Endodermal cell (in vitro differentiated cells): ENCODE measurements at places on chromosomes 3 and 15. TPM values are rescaled to one million over a fixed set of nuclear protein-coding genes. Genes with fewer than 3 reads are reported as not detected.

- H3K4me3 ChIP-seq = no peak overlapping the region
- peak overlapping the region; percentile 45 for H3K27ac ChIP-seq
- DNase-seq = no peak
- H3K36me3 ChIP-seq = no peaks in the 10 kb centered on the region
Measured at GRCh38 chr3:61682671-61683548, 121.5 kb downstream of the PTPRG start.

The RTP4 gene
- not detected in 2 replicates for total RNA-seq

The CFAP100 gene
- total RNA-seq = 0.66 and 0.70 TPM in 2 replicates

- peak overlapping the region; percentile 24 for H3K27ac ChIP-seq
- no peak for DNase-seq
- no peak overlapping the region for H3K4me3 ChIP-seq
- H3K27me3 ChIP-seq = no peaks in the 10 kb centered on the region
- no peaks in the 10 kb centered on the region for H3K36me3 ChIP-seq
Measured at GRCh38 chr15:65245096-65245856, 34.0 kb upstream of the CILP start.

DNA sequence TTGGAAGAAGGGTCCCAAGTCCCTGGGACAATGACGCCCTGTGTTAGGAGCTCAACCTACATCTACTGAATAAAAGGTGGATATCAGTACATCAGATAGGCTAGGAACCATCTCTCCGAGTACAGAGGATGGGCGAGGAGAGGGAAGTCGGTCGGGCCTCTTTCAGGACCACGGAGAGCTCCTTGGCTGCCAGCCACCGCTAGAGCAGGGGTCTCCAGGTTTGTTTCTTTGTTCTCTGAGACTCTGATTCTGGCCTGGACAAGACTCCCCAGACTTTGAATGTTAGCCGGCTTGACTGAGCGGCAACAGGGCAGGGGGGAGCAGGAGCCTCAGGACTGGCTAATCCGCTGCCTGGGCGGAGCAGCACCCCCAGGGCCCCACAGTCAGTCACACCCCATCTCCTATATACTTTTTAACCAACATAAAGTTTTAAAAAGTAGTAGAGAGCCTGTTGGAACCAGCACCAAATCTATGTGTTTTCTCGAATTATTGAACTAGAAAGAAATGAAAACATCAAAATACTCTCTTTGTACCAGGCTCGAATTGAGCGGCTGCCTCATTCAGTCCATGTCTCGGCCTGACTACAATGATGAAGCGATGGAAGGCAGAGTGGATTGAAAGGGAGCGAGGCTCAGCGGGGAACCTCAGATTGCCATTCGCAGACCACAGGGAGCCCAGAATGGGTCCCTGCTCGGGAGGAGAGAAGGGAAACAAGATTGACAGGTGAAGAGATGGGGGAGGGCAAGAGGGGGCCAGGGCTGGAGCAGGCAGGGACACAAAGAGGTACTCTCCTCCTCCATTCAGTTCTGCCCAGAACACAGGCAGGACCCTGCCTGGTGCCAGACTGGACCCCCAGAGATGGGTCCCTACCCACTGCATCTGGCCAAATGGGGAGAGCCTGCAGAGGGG is 131.6 kb downstream of the TPRA1 start:
- peaks cover 45% of the 10 kb centered on the region for H3K27me3 ChIP-seq
- peak; percentile 95 for DNase-seq
- no peaks in the 10 kb centered on the region for H3K4me1 ChIP-seq

GRCh38 chr15:99928429-99928981 is 195.3 kb upstream of the LYSMD4 start:
- no peaks in the 10 kb centered on the region for H3K36me3 ChIP-seq
- no peak overlapping the region for H3K27ac ChIP-seq
- peak overlapping the region; percentile 77 for H3K4me3 ChIP-seq
- DNase-seq = peak; percentile 79
- H3K4me1 ChIP-seq = no peaks in the 10 kb centered on the region

The SMCO1 gene
- not detected in 3 replicates for total RNA-seq

DNA sequence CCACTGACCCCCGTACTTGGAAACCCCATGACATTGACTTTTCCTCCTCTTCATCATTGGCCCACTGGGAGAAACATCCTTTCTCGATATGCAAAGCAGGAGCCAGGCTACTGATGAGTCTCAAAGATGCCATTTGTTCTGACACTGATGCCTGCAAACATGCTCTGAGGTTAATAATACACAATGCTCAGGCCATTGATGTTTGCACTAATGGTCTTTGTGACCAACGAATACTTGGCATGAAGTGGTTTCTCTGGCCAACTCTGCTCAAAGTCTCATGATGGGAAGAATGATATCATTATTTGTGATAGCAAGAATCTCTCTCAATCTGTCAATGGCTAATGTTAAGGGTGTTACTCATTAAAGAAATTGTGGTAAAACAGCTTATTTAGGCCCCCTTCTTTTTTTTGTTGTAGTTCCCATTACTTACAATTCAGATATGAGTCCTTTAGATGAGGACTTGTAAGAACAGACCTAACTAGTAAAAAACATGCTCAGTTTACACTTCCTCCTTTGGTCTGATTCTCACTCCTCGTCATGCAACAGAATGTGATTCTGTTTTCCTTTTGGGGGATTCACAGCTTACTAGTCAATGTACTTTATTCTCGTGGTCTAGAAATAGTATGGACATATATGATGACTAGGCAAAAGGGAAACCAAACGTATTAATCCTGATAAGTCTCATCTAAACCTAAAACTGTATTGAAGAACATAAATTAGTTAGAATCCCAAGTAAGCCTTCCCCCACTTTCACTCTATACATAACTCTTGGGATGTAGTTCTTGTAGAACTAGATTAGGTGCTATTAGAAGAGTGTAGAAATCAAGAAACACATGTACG is 488.8 kb upstream of the DPPA4 start:
- H3K27ac ChIP-seq = no peak overlapping the region
- DNase-seq = no peak
- H3K4me1 ChIP-seq = no peaks in the 10 kb centered on the region
- no peaks in the 10 kb centered on the region for H3K27me3 ChIP-seq

The SPINT1 gene
- 129 to 137 TPM (median 132 TPM) in 3 replicates for total RNA-seq

The EFCC1 gene
- total RNA-seq = 0.23 and 0.31 TPM in 2 replicates

- H3K27ac ChIP-seq = no peak overlapping the region
- DNase-seq = peak; percentile 7
- H3K27me3 ChIP-seq = no peaks in the 10 kb centered on the region
- no peak overlapping the region for H3K4me3 ChIP-seq
- H3K4me1 ChIP-seq = no peaks in the 10 kb centered on the region
Measured at GRCh38 chr15:72936691-72937679, 115.3 kb upstream of the NEO1 start.

The AADACL2 gene
- not detected in 3 replicates for total RNA-seq

DNA sequence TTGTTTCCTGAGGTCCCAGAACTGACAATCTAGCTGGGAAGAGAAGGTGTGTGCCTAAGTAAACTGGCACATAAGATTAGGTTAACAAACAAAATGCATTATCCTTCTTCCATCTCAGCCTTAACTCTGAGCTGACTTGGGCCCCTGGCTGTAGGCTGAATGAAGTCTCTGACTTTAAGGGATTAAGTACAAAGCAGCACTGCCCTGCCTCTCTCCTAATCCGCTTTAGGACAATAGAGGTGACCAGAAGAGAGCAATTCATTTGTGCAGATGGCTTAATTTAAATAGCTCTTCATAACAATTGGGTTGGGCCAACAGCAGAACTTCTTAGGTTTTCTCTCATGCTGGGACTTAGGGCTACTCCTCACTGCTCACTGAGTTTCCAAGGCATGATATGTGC is 181.6 kb upstream of the SOX14 start:
- DNase-seq = peak; percentile 74
- H3K36me3 ChIP-seq = no peaks in the 10 kb centered on the region
- peak overlapping the region; percentile 42 for H3K4me3 ChIP-seq
- H3K27me3 ChIP-seq = peaks cover 13% of the 10 kb centered on the region

The EOMES gene
- 271 and 283 TPM in 2 replicates for total RNA-seq

The RARB gene
- 17.4 and 21.5 TPM in 2 replicates for total RNA-seq

- no peaks in the 10 kb centered on the region for H3K4me1 ChIP-seq
- H3K27me3 ChIP-seq = peaks cover 40% of the 10 kb centered on the region
- H3K4me3 ChIP-seq = no peak overlapping the region
- H3K27ac ChIP-seq = no peak overlapping the region
- DNase-seq = peak; percentile 9
Measured at GRCh38 chr3:13887495-13888300, 7.8 kb upstream of the WNT7A start.

The ANKUB1 gene
- total RNA-seq = not detected in 2 replicates

DNA sequence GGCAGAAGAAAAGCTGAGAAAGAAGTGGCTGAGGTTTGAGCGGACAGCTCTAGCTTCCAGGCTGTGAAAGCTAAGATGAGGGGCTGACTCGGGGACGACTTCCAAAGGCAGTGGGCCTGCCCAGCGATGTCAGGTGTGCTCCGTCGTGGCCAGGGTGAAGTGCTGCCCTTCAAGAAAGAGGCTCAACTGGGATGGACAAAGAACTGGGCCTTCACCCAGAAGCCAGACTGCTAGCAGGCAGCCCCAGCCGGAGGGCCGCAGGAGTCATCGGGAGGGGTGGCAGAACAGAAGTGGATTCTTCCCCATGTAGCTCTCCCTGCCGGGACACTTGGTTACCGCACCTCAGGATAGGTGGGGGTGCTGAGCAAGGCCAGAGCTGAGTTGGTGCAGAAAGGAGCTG is 13.1 kb upstream of the SEC13 start:
- no peak overlapping the region for H3K4me3 ChIP-seq
- DNase-seq = no peak
- no peaks in the 10 kb centered on the region for H3K36me3 ChIP-seq
- H3K27ac ChIP-seq = no peak overlapping the region
- peaks cover 7% of the 10 kb centered on the region for H3K27me3 ChIP-seq

DNA sequence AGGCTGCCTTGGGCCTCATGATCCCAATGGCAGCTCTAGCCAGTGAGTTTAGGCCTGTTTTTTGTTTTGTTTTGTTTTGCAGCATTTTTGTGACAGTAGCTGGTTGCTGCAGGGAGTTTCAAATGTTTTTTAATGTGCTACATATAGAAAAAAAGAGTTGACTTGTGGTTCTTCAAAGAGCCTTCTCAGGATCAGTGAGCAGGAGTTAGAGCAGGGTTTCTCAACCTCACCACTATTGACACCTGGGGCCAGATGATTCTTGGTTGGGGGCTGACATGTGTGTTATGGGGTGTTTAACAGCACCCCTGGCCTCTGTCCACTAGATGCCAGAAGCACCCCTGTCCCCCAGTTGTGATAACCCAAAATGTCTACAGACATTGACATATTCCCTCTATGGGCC is 17.9 kb downstream of the APH1B start:
- H3K4me1 ChIP-seq = no peaks in the 10 kb centered on the region
- no peak for DNase-seq
- no peak overlapping the region for H3K27ac ChIP-seq
- H3K36me3 ChIP-seq = no peaks in the 10 kb centered on the region

The FAM3D gene
- not detected in 3 replicates for total RNA-seq

- peak; percentile 88 for DNase-seq
- no peaks in the 10 kb centered on the region for H3K27me3 ChIP-seq
- no peaks in the 10 kb centered on the region for H3K36me3 ChIP-seq
- no peaks in the 10 kb centered on the region for H3K4me1 ChIP-seq
- H3K27ac ChIP-seq = no peak overlapping the region
- H3K4me3 ChIP-seq = no peak overlapping the region
Measured at GRCh38 chr15:89898614-89899294, 5.0 kb upstream of the AP3S2 start.

DNA sequence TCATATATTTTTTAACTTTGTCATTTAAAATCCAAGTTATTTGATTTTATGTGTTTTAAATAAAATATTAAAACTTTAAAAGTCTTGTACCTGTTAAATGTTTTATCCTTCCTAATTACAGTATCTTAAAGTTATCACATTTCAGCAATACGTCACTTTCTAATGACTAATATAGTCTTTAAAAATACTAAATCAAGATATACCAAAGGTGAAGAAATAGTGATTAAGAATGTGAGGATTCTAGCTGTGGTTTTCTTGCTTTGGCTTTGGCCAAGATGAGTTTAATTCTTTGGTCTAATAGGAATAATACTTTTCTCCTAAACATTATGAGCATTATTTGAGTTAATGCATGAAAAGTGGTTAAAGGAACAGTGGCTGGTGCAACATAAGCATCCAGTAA is 13.9 kb downstream of the SETD5 start:
- no peaks in the 10 kb centered on the region for H3K27me3 ChIP-seq
- no peak overlapping the region for H3K27ac ChIP-seq

GRCh38 chr15:63856711-63857460 is 23.1 kb upstream of the HERC1 start:
- no peaks in the 10 kb centered on the region for H3K27me3 ChIP-seq
- no peak overlapping the region for H3K4me3 ChIP-seq
- no peaks in the 10 kb centered on the region for H3K36me3 ChIP-seq

GRCh38 chr3:140863580-140864009 is 78.0 kb upstream of the SLC25A36 start:
- no peaks in the 10 kb centered on the region for H3K27me3 ChIP-seq
- H3K36me3 ChIP-seq = no peaks in the 10 kb centered on the region
- no peak overlapping the region for H3K27ac ChIP-seq
- peaks cover 3% of the 10 kb centered on the region for H3K4me1 ChIP-seq
- no peak overlapping the region for H3K4me3 ChIP-seq
- DNase-seq = peak; percentile 84

DNA sequence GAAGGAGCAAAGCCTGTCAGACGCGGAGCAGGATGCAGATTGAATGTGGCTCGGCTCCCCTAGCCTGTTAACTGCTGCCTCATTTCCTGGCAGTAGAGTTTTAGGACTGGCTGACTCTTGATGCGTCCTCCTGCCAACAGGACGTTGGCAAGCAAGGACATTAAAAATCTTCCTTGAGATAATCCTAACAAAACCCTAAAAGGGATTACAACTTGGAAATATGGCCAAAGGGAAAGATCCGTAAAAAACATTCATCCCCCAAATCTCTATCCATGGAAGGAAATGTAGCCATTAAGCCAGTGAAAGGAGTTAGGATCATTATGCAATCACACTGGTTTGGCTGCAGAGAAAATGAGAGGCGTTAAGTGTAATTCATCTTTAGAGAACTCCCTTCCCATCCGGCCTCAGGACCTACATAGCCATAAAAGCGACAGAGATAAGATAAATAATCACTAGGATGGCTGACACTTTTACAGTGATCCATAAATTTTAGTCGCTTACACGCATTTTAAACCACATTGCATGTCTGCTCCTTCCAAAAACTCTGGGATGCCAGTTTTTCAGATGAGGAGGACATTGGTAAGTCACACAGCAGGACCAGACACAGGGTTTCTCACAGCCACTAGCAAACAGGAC is 44.5 kb upstream of the C3orf80 start:
- peak overlapping the region; percentile 8 for H3K27ac ChIP-seq
- no peak for DNase-seq
- no peaks in the 10 kb centered on the region for H3K36me3 ChIP-seq
- no peaks in the 10 kb centered on the region for H3K27me3 ChIP-seq
- no peak overlapping the region for H3K4me3 ChIP-seq

GRCh38 chr3:4976109-4976508 is 3.1 kb upstream of the BHLHE40 start:
- H3K4me3 ChIP-seq = no peak overlapping the region
- H3K36me3 ChIP-seq = peaks cover under 1% of the 10 kb centered on the region
- no peaks in the 10 kb centered on the region for H3K4me1 ChIP-seq
- peak; percentile 92 for DNase-seq

The CHRM5 gene
- not detected in 2 replicates for total RNA-seq

The MESP2 gene
- 0.20 and 0.22 TPM in 2 replicates for total RNA-seq

- no peak for DNase-seq
- no peaks in the 10 kb centered on the region for H3K4me1 ChIP-seq
- peaks cover 75% of the 10 kb centered on the region for H3K36me3 ChIP-seq
- H3K27ac ChIP-seq = no peak overlapping the region
Measured at GRCh38 chr3:45950686-45951600, 7.7 kb downstream of the CXCR6 start.
